Endothelial cell of umbilical vein (primary cell): ENCODE measurements at places on chromosomes 5 and 9. TPM values are rescaled to one million over a fixed set of nuclear protein-coding genes. Genes with fewer than 3 reads are reported as not detected.

Gene PCDHA5
- total RNA-seq = not detected in 2 replicates

Gene CPEB4
- 16.4 and 18.1 TPM in 2 replicates for total RNA-seq

Gene ZNF483
- 1.8 and 2.0 TPM in 2 replicates for total RNA-seq

Gene DEPDC1B
- 14.2 and 18.7 TPM in 2 replicates for total RNA-seq

Gene ZFP2
- total RNA-seq = 0.21 and 0.75 TPM in 2 replicates

Gene RLN2
- total RNA-seq = 0.48 TPM in 1 of 2 replicates, not detected in the other

Gene GRHPR
- total RNA-seq = 91.2 and 103 TPM in 2 replicates

Gene GABRA6
- total RNA-seq = not detected in 2 replicates

Gene PPP3R2
- not detected in 2 replicates for total RNA-seq

Gene FAM153A
- not detected in 2 replicates for total RNA-seq
